Activated CD8-positive, alpha-beta memory T cell treated with anti-CD3 and anti-CD28 coated beads for 4 hours (primary cell): ENCODE measurements at places on chromosomes 4 and X.
A peak's percentile ranks its signal among the peaks of the same experiment; 100 is the strongest.

DNA sequence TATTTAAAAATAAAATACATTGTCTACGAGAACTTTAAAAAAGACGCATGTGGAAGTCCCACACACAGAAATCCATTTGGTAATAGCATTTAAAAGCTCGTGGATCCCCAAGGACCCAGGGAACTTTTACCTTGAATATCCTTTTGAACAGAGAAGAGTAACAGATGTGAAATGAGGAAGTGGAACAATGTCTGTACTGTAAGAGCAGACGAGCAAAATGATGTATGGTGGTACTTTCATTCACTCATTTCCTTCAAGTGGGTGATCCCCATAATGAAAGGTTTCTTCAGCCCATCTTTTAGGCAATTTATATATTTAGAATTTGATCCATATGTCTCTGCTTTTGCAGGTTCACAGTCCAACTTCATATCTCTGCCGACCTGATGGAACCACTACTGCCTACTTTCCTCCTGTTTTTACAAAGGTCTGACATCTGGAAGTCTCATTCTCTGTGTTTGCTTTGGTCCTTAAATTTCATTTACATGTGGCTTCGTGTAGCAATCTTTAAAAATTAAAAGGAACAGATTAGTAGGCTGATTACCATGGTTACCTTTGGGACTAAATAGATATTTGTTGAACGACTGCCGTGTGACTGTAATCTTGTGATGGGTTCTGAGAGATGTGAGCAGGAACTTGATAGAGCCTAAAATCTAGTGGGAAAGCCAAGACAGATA lies 188.4 kb downstream of the PALLD start:
- DNase-seq: no peak

DNA sequence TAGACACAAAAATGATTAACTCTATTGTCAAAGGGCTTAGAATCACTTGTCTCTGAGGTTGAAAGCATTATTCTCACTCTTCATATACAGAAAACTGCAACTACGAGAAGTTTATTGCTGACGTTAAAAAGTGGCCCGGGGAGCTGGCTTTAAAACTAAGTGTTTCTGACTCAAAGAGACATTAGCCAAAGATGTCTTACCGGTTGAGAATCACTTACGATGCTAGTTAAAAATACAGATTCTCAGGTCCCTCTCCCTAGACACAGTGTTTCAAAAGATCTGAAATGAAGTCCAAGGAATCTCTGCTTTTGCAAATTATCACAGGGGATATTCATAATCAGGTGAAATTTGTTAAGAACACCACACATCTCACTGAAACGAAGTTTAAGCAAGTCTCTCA lies 1.2 kb downstream of the GNPDA2 start:
- no peak for DNase-seq

DNA sequence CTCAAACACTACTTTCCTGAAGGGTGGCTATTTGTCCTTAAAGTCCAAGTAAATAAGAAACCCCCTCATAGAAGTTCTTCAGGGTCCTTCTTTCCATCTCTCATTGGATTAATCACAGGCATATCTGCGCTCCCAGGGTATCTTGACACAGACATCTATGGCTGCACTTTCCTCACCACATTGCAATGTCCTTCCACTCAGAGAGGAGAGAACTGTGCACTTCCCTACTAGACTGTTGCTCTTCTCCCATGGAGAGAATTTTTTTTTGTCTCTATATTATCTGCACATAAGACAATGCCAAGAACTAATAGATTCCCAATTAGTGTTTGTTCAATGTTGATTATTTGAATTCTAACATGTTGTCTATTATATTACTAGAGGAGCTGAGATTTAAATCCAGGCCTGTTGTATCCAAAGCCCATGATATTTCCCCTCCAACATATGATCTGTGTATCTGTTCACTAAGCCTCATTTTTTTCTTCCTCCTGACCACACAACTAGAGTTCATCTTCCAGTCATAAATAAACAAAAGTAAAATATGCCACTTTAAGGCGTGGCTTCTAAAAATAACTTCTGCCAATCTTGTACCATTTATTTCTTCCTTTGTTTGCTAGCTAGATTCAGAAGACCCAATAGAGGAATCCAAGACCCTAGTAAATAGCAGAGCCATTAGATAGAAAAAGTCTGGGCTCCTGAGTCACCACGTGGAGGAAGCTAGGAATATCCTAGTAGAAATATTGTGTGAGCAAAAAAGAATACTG lies 61.5 kb upstream of the FAM241A start:
- no peak for DNase-seq

- DNase-seq: no peak
Observed at GRCh38 chr4:29900336-29900735, 819.8 kb upstream of the PCDH7 start.

GRCh38 chr4:40216622-40217366 lies 20.0 kb downstream of the RHOH start:
- DNase-seq: no peak

GRCh38 chrX:149569770-149570169 lies 17.5 kb downstream of the MAGEA9B start:
- no peak for DNase-seq

DNA sequence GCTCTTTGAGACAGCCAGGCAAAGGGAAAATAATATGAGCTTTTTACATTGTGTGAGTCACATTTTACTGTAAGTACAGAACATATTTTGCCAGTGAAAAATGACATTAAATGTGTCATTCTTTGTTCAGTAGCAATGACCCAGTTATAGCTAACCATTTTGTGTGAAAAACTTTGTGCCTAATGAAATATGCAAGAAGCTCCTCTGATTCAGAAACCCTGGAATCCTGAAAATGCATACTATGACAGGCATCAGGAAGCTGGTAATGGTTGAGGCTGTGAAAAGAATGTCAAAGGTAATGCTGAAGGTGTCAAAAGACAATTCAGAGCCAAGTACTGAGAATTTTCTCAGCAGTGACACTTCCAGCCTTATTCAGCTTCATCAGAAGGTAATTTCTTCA lies 549.5 kb upstream of the SMIM31 start:
- DNase-seq: no peak

- DNase-seq: no peak
Observed at GRCh38 chr4:138297743-138298405, 55.7 kb upstream of the SLC7A11 start.

DNA sequence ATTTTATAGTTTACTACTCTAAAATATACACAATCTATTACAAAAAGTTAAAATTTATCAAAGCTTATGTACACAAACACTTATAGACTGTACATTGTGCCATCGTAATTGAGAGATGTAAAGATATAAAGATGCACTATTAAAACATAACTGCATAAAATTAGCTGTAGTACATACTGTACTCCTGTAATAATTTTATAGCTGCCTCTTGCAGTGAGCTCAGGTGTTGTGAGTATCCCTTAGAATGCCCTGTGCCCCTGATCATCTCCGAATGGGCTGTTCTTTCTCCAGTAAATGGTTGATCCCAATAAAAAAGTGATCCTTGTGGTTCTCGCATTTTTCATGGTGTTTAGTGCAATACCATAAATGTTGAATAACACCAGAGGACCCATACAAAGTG lies 101.2 kb downstream of the TMEM164 start:
- no peak for DNase-seq

GRCh38 chrX:35919536-35920309 lies at the start of gene CFAP47:
CFAP47 (plus strand) TSS chrX:35919734; CDS start chrX:35919800, 66 bp downstream.
- DNase-seq: no peak

DNA sequence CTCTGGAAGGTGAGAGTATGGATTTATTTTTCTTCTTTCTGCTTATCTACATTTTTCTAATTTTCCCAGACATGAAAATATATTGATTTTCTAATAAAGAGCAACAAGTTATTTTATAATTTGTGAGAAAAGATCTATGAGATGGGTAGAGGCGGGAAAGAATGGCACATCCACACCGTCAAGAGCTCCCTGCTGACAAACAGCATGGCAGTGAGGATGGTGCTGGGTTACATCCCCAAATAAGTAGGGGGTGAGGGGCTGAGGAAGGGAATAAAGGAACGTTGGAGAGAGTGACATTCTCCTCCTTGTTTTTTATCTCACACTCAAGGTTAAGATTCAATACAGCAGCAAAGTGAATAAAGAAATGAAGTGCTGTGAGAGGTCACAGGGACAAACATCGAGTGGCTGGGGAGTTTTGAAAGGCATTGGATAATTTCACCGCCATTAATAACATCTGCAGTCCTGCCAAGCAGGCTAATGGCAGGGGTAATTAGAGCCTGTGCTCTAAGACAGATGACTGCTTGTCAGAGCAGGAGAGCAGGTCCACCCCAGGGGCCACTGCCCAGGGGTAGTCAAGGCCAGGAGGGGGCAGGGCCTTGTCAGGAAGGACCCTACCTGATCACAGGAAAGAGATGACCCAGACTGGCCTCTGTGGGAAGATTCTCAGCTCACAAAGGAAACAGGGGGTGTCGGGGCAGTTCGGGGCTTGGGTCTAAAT lies 323.8 kb downstream of the FBXW7 start:
- DNase-seq: no peak

DNA sequence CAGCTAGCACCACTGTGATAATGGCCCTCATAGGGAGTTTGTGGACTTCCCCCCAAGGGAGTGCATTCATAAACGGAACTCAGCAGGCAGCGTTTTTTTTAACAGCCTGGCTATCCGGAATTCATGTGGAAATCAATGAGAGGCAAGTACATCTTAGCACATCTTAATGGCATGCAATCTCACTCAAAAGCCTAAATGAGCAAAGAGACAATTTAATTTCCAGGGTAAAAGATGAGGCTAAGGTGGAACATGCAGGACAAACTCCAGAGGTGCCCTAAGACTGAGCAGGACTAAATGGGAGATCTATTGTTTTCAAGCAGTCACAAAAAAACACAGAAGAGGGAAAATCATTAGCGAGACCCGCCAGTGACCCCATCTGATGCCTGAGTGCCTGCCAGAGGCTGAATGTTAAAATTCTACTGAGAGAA lies 243.5 kb upstream of the KCNIP4 start:
- DNase-seq: no peak

DNA sequence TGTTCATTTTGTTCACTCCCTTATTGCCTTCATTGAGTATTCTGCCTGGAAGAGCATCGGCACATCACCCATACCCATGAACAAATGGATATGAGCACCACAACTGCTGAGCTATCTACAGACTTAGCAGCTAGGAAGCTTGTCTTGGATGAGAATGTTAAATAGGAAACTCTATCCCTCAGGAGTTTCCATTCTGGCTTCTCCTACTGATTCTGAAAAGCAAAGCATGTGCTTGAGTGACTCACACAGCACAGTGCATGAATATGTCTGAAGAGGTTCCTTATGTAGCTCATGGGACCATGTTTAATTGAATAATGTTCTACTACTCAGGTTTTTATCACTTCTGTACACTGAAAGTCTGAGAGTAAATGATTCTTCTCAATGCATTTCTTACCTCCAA lies 57.3 kb upstream of the MXRA5 start:
- no peak for DNase-seq

DNA sequence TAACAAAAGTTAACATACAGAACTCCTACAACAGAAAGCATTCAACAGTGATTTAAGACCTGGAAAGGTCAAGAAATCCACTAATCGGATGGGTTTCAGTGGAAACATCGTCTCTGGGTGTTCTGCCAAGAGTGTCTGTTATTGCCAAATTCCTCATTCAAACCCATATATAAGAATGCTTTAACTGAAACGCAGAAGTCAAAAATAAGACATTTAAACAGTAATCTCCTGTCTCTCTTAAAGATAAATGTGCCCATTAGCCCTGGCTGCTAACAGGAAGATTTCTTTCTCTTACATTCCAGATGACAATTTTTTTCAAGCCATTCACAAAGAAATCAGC lies 31.5 kb downstream of the DCTD start:
- no peak for DNase-seq

GRCh38 chr4:87109121-87109520 lies 111.3 kb downstream of the KLHL8 start:
- DNase-seq: no peak

GRCh38 chr4:102758241-102759160 lies 2.3 kb downstream of the MANBA start:
- no peak for DNase-seq

GRCh38 chr4:98691588-98691987 lies 33.2 kb upstream of the TSPAN5 start:
- DNase-seq: no peak

GRCh38 chr4:153483432-153484418 lies 17.6 kb downstream of the TMEM131L start:
- DNase-seq: no peak

GRCh38 chrX:675955-676295 lies 45.3 kb downstream of the SHOX start:
- no peak for DNase-seq

DNA sequence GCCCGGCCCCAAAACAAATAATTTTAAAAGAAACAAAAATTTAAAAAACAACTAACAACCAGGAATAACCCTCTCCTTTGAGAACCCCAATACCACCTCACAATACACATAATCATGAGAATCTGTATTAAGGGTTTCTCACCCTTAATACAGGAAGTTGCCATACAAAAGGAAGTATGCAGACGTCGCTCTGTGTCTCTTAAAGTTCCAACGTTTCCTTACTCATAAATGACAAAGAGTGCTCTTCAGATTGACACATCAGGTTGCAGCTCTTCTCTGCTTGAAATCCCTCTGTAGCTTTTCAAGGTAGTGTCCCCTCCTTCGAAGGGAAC lies 73.9 kb upstream of the IRF2 start:
- DNase-seq: no peak

GRCh38 chr4:152628128-152628527 lies 51.7 kb downstream of the TMEM154 start:
- DNase-seq: no peak

DNA sequence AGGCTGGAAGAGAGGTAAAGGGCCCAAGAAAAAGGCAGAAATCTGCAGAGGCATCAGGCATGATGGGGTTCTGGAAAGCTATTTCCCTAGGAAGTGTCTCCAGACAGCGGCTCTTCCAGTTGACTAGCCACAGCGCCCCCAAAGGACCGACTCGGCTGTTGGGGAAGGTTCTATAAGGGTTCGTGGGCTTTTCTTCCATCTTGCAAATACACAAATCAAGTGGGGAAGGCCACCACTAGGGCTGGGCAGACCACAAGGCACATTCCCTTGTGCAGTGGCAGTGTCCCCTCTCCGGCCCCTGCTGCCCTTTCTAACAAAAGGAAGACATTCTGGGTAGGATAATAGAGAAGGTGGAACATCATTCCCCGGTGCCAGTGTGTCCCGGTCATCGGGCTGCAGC lies 18.2 kb downstream of the BCOR start:
- DNase-seq: no peak

DNA sequence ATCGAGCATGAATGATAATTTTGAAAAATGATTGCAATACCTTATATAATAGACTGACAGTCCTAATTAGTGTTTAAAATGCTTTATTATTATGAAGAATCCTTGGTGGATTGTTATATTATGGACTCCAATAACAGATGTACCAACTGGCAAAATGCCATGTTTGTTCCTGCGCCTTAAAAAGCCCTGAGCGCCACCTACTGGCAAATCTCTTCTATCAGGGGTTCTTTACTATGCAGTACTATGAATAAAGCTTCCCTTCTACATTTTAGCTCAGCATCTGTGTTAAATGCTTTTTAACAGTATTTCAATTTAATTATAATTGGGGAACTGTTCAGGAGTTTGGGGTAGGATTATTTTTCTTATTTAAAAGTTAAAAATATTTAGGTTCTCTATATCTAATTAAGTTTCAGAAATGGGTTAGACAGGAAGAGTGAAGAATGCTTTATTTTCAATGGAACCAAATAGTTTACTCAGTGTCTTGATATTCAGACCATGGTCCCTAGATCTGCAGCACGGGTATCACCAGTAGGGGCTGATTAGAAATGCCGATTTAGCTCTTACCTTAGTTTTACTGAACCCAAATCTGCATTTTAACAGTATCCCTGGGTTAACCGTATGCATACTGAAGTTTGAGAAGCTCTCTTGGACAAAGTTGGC lies 20.0 kb downstream of the CFAP97 start:
- DNase-seq: peak; percentile 55
